ENCODE measurements at places on chromosomes 6 and 20. TPM values are rescaled to one million over a fixed set of nuclear protein-coding genes. Genes with fewer than 3 reads are reported as not detected.

- no peak for DNase-seq
Measured at GRCh38 chr6:38522322-38522721, 117.4 kb downstream of the BTBD9 start.

SPATA25 gene
- total RNA-seq: 2.7 TPM

DEFB110 gene
- total RNA-seq: not detected

GRCh38 chr6:2478200-2478599 is 232.8 kb upstream of the GMDS start:
- DNase-seq: no peak

TINAG gene
- total RNA-seq: not detected

SLC22A3 gene
- total RNA-seq: 12.8 TPM

DNA sequence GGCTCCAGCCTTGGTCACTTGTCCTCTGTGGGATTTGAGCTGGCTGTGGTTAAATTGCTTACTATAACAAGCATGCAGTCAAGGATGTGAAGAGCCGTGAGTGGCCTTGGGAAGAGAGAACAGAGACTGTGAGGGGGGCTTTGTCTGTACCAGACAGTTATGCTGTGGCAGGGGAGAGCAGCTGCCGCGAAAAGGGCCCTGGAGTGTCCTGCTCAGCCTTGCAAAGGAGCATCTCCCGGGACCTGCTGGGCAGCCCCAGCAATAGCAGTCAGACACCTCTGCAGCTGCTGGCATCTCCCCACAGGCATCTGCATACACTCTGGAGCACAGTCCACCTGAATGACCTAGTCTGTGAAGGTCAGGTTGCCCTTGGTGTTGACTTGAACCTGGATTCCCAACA is 6.3 kb downstream of the EBF4 start:
- DNase-seq: no peak

TMX4 gene
- 26.8 TPM for total RNA-seq

DNA sequence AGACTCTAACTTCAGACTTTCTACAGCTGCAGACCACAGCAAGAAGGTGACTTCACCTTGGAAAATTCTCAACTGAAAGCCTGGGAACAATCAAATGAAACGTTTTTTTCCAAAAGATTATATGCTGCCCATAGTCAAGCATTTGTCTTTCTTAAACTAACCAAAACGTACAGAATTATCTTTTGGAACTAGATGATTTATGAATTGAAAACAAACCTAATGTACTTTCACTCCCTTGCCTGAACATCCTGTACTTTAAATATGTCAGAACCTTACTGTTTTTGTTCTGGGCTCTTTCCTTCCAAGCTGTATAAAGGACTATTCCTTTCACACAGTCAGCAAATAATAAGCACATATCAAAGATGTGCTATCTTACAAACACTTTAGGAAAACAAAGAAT is 62.4 kb upstream of the TNFAIP3 start:
- DNase-seq: no peak

DNA sequence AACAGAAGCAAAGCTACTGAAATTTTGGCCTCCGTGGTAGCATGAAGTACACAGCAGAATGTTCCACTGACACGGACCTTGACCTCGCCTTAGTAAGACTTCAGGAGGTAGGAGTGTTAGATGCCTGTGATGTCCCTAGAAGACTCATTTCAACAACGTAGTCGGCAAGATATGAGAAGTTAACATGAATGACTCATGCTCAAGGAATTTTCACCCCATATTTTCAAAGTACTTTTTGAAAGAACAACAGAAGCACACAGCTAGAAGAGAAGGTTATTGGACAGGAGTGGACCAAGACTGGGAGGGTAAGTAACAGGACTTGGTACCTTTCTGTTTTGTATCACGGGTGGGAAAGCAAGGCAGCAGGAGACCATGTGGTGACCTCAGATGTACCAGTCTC is 78.0 kb downstream of the DZANK1 start:
- DNase-seq: no peak

- DNase-seq: no peak
Measured at GRCh38 chr6:53441761-53442160, 93.0 kb upstream of the ELOVL5 start.

DNA sequence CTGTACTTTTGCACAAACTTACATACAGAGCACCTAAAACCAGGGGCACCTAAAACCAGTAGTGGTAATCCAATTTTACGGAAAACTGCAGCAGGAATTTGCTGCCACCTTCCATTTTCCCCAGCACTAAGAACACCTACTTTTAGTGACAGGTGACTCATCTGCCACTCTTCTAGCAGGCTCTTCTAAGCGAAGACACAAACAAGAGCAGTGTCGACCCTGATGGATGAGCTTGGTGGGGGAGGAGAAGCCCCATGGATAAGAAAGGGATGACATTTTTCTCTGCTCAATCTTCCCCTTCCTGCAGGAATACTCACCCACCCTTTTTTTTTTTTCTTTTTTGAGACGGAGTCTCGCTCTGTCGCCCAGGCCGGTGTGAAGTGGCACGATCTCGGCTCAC is 116.9 kb downstream of the GMPR start:
- no peak for DNase-seq

DNA sequence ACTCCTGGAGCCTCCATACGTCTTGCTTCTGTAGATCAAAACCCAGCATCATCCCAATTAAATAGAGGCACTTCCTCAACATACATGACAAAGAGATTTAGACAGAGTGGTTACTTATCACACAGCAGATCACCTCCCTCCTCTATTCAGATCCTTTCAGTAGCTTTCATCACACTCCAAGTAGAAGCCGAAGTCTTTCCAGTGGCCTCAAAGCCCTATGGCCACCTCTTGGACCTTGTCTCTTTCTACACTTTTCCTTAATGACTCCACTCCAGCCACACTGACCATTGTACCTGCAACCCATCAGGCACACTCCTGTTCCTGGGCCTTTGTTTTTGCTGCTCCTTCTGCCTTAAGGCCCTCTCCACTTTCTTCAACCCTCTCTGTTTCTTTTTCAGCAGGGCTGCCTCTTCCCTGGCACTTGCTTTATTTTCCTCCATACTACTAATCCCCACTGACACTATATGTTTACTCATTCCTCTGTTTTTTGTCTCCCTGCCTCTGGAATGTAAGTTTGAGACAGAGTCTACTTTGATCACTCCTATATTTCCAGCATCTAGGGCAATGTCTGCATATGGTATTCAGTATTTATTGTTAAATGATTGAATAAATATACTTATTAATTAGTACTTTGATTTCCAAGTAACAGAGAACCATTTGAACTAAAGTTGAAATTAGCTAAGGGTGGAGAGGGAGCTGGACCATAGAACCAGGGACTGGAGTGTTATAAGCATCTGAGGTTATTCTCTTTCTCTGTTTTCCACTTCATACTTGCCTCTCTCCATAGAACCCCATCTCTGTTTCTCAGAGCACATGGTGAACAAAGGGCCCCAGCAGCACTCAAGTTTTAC is 43.4 kb upstream of the TRAM2 start:
- no peak for DNase-seq

SALL4 gene
- total RNA-seq: 0.34 TPM

DNA sequence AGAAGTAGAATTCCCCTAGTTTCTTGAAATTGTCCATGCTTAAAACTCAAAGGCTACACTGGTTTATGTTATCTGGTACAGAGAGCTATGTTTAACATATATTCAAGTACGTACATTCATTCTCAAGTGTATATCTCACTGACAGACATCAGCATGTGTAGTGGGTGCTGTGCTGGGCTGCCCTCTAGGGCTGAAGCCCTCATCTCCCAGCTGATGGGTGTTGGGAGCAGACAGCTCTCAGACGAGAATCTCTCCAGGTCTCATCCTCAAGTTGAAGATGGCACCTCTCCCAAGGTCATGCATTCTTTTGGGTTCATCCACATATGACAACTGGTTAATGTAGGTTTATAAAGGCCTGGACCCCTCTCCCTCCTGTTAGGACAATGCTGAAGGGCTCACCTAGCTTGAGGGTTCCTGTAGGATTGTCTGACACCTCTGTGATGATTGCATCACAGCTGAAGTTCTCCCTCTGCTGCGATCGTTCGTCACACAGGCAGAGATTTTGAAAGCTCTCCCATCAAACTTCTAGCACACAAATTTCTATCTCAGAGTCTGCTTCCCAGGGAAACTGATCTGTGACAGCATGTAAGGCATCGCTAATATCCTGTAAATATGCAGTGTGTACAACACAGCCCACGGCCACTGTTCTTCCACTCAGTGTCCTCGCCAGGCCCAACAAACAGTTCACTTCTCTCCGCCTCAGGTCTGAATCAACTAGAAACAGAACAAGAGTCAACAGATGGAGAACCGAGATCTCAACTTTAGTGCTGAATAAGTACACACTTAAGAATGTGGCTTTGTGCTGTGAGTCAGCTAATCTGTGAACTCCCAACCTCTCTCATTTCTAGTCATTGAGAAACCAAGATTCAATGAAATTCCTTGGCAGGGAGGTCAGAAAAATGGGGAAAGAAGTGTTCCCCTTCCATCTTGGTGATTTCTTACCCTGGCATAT is 43.2 kb downstream of the PREP start:
- no peak for DNase-seq

GRCh38 chr6:168139121-168139520 is 60.1 kb upstream of the FRMD1 start:
- no peak for DNase-seq

GRCh38 chr6:22019857-22020256 is 277.0 kb downstream of the PRL start:
- DNase-seq: no peak

SIRPB2 gene
- 4.4 TPM for total RNA-seq

DNA sequence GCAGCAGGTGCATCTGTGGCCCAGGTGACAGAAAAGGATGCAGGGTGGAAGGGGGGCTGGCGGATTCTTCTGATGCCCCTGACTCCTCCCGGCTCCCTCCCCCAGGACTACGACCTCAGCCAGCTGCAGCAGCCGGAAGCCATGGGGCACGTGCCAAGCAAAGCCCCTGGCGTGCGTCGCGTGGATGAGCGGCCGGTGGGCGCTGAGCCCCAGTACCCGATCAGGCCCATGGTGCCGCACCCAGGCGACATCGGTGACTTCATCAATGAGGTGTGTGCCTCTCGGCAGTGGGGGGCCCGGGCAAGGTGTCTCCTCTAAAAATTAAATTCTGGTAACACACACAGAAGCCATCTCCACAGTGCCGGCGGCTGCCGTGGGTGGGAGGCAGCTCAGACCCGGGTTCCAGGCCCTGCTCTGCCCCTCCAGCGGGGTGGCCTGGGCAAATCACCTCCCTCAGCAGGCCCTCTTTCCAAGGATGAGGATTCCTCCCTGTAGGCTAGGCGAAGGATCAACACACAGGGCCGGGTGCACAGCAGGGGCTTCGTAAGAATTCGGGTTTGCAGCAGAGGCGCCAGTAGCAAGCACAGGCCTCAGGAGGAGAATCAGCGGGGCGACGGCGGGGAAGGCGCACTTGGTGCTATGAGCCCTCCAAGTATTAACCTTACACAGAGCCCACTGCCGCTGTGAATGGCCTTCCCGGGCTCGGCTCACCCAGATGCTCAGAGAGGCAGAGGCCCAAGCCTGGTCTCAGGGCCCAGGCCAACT is 131.5 kb downstream of the TAF4 start:
- DNase-seq: no peak
